Astrocyte of the cerebellum (primary cell): ENCODE measurements at places on chromosomes 12 and 14.

DNA sequence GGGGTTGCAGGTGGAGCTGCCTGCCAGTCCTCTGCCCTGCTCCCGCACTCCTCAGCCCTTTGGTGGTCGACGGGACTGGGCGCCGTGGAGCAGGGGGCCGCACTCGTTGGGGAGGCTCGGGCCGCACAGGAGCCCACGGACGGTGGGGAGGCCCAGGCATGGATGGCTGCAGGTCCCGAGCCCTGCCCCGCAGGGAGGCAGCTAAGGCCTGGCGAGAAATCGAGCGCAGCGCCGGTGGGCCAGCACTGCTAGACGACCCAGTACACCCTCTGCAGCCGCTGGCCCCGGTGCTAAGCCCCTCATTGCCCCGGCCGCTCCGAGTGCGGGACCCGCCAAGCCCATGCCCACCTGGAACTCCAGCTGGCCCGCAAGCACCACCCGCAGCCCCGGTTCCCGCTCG lies 221.8 kb downstream of the BTG1 start:
- DNase-seq: no peak

GRCh38 chr14:69506241-69506595 lies 21.7 kb downstream of the PLEKHD1 start:
- DNase-seq: no peak

GRCh38 chr12:85733984-85734383 lies 102.2 kb downstream of the RASSF9 start:
- DNase-seq: no peak

GRCh38 chr14:56581041-56581727 lies 1.6 kb downstream of the TMEM260 start:
- DNase-seq: no peak

DNA sequence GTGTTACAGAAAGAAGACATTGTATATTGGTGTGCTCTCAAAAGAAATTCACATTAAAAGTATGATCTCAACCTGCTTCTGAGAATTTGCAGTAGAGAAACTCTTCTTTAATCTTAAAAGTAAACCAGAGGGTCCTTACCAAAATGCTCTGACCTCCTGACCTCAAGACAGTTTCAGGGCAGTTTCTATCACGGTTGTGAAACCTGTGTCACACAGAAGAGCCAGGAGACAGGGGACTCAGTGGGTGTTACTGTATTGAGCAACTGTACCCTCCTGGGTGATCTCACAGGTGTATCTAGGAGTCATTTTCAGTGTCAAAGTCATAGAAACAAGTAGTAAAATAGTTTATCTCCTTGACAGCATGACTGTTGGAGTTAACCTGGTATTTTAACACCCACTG lies 178.0 kb downstream of the GRIP1 start:
- no peak for DNase-seq

- peak; percentile 100 for DNase-seq
These were observed 133.1 kb downstream of the TMEM30B start for GRCh38 chr14:61147831-61148549.

DNA sequence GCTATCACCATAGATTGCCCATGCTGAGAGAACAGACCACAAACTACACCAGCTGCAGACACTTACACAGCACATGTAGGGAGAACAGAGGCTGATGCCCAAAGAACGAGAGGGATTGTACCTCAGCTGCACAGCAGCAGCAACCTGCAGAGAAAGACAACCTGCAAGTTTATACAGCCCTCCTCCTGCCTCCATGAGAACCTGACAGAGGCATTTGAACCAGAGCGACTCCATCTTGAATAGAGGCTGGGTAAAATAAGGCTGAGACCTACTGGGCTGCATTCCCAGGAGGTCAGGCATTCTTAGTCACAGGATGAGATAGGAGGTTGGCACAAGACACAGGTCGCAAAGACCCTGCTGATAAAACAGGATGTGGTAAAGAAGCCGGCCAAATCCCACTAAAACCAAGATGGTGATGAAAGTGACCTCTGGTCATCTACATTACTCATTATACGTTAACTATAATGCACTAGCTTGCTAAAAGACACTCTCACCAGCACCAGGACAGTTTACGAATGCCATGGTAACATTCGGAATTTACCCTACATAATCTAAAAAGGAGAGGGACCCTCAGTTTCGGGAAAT lies 262.4 kb upstream of the HMGA2 start:
- peak; percentile 34 for DNase-seq

- DNase-seq: no peak
These were observed 34.1 kb downstream of the SCFD1 start for GRCh38 chr14:30656190-30656632.

GRCh38 chr12:77847680-77848431 lies 17.2 kb downstream of the NAV3 start:
- DNase-seq: peak; percentile 81

GRCh38 chr14:96246539-96246847 lies 9.5 kb upstream of the BDKRB1 start:
- no peak for DNase-seq

DNA sequence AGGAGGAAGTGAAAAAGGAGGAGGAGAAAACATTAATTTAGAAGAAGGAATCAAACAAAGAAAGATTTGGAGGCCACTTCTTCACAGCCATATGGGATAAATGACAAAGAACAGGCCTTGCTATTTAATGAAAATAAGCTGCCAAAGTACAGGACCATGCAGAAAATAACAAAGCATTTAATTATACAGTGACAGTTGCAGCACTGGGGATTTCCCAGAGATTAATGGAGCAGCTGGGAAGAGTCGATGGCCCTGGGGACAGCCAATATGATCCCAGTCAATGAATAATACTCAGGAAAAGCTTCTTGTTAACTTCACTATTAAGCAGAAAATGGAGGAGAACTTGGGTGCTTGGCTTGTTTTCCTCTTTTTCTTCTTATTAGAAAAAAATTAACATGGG lies 34.6 kb downstream of the RERG start:
- DNase-seq: no peak

GRCh38 chr12:128455851-128456250 lies 188.9 kb downstream of the TMEM132C start:
- DNase-seq: no peak

DNA sequence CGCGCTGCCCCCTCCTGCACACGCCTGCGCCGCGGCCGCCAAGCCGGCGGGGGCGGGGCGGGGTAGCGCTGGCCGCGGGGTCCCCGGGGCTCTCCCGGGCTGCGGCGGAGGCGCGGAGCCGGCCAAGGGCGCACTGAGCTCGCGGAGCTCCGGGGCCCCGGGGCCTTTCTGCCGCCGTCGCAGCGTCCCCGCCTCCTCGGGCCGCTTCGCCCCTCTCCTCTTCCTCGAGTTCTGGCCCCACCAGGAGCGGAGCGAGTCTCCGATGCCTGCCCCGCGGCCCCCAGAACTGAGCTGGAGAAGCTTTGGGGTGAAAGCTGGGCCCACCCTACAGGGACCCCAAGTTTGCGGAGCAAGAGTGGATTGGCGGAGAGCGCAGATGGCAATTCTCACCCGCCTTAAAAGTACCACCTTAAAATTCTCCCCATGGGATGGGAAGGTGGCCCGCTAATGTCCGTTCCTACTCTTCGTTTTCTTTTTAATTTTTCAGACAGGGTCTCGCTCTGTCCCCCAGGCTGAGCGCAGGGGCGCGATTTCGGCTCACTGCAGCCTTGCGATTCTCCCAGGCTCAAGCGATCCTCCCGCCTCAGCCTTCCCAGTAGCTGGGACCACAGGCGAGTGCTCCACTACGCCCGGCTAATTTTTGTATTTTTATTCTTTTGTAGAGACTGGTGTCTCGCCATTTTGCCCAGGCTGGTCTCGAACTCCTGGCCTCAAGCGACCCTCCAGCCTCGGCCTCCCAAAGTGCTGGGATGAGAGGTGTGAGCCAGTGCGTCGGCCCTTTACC lies 129.6 kb downstream of the NDUFA12 start:
- DNase-seq: no peak

- no peak for DNase-seq
These were observed 28.0 kb downstream of the ERH start for GRCh38 chr14:69370061-69370460.

DNA sequence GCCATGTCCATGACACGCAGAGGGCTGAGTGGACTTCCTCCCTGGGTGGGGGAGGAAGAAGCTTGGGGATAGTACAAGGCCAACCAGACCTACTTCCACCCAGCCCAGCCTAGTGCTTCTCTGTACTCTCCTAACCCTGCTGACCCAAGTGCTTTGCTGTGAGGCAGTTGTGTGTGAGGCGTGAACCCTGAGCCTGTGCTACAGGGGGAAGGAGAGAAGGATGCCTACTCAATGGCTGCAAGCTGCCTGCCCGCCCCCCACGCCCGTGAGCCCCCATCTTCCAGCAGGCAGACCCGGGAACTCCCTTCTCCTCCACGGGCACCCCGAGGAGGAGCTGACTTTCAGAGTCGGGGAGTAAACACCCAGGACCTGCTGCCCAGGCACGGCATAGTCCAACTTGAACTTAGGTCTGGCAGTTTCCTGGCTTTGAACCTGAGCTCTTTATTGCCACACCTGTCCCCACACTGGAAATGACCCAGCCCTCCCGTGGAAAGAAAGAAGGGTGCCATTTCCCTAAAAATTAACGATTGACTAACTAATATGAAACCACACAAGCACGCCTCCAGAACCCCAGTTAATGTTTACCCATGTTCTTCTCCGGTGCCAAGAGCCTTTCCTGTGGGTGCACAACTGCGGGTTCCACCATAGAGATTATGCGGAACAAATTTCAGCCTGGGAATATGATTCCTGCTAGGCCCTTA lies 10.8 kb downstream of the ALDH2 start:
- no peak for DNase-seq

GRCh38 chr12:119868992-119869391 lies 8.1 kb downstream of the CIT start:
- no peak for DNase-seq

GRCh38 chr14:104431929-104432541 lies 147.5 kb upstream of the C14orf180 start:
- no peak for DNase-seq

GRCh38 chr12:89514751-89515150 lies 9.8 kb downstream of the GALNT4 start:
- DNase-seq: no peak

GRCh38 chr12:129675947-129676346 lies 227.9 kb downstream of the TMEM132D start:
- peak; percentile 15 for DNase-seq
